ENCODE measurements at places on chromosomes 13 and 19.

DNA sequence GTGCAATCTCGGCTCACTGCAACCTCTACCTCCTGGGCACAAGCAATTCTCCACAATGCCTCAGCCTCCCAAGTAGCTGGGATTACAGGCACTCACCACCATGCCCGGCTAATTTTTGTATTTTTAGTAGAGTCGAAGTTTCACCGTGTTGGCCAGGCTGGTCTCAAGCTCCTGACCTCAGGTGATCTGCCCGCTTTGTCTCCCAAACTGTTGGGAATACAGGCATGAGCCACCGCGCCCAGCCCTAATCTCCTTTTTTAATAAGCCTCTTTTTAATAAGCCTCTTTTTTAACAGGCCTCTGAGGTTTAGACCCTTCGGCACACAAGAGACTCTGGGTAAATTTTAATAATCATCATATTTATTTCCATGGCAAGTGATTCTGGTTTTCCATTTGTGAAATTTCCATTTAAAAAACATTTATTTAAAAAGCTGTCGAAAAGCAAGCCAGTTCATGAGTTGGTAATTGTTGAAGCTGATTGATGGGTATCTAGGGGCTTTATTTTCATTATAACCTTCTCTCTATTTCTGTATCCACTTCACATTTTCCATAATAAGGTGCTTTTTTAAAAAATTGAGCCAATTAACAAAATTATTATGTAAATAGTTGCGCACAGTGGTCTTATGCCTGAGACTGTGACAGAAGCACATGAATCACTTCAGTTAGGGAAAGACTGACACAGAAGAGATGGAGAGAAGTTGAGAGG, 11.8 kb downstream of the POU2F2 start:
- DNase-seq, result no peak

DNA sequence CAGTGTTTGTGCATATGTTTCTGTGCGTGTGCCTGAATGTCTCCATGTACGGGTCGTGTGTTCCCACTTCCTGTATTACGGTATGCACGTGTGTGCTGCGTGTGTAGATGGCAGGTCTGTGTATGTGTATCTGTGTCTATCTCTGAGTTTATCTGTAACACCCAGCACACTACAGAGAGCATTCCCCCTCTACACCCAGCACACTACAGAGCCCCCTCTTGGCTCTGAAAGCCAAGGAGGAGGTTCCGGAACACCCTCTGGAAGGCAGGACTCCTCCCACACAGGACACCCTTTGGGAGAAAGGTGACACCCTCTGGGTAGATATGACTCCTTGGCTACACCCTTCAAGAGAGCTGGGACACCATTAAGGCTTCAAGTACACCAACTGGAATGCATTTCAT, 2.1 kb upstream of the ERFL start:
- no peak for DNase-seq

DNA sequence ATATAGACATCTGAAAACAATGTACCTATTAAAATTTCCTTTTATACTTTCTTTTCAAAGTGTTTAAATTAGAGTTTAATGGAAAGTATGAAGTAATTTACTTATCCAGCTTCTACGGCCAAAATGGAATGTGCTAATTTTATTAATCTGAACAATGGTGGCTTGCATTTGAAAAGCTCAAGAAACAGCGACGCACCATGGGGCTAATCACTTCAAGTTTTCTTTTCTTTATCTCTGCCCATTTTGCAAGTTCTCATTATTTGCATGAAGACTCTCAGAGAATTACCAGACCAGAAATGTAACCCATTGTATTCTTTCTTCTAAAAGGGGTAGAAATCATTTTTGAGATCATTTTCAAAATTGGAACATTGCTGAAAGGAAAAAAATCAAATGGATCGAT, 204.0 kb upstream of the STARD13 start:
- DNase-seq, result no peak

DNA sequence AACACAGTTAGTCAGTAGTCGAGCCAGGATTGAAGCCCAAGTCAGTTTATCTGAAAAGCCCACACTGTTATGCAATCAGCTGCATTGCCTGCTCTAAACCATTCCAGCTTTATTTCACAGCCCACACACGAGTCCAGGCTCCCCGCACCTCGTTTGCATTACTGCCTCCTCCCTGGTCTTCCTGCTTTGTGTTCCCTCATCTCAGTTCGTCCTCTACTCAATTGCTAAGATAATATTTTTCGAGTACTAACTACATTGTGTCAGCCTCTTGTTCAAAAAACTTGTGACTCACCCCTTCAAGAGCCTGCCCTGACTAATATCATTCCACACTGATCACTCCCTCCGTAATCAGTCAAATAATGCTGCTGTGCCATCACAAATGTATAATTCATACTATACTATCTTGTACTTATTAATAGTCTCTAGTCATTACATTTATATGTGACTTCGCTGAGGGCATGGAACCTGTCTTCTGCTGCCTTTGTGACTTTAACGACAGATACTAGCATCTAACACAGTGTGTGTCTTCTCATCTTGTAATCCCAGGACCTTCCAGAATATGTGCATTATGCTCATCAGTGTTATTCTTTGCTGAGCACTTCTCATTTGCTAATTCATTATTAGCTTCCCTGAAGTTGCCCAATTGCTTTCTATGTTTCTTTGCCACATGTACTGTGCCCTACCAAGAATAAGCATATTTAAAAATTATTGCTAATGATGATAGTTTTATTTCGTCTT, 26.2 kb upstream of the WDFY2 start:
- DNase-seq, result no peak

- DNase-seq, result peak; percentile 94
Observed at GRCh38 chr19:4304538-4305256, at the start of gene FSD1. Gene FSD1 (plus strand): TSS chr19:4304598. CDS start chr19:4304747, 149 bp downstream.

DNA sequence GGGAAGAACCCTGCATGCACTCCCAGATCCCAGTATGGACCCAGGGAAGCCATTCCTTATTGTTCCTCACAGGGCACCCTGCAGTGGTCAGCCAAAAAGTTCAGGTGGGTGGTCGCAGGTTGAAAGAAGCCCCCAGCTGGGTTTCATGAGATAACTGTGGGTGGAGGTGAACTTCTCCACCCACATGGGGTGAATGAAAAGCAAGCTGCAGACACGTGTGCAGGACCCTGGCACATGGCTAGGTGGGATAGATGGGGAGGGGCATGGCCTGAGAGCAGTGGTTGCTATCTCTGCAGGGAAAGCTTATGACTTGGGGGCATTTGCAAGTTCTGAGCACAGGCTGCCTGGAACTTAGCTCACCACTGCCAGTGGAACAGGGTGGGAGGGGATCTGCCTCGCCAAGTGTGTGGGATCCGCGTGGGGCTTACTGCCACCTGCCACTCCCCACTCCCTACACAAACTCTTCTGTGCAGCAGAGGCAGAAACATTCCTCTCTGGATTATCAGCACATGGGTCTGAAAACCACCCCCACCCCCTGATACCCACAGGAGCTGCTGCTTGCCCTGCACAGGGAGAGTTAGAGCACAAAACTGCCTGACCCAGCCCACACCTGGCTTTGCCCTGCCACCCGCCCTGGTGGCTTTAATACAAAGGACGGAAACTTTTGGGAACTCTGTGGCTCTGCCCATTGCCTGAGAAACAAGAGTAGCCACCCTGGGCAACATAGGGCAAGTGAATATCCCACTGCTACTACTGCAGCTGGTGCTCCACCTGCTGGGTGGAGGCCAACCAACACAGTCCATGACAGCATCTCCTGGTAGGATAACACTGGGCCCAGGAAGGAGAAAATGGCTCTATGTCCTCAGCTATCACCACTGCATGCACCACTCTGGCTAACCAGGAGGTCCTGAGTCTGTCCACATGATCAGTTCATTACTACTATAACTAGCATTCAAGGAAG, 24.4 kb downstream of the PLA2G4C start:
- DNase-seq, result no peak

GRCh38 chr13:48489666-48490065, 43.2 kb downstream of the RCBTB2 start:
- DNase-seq, result no peak

DNA sequence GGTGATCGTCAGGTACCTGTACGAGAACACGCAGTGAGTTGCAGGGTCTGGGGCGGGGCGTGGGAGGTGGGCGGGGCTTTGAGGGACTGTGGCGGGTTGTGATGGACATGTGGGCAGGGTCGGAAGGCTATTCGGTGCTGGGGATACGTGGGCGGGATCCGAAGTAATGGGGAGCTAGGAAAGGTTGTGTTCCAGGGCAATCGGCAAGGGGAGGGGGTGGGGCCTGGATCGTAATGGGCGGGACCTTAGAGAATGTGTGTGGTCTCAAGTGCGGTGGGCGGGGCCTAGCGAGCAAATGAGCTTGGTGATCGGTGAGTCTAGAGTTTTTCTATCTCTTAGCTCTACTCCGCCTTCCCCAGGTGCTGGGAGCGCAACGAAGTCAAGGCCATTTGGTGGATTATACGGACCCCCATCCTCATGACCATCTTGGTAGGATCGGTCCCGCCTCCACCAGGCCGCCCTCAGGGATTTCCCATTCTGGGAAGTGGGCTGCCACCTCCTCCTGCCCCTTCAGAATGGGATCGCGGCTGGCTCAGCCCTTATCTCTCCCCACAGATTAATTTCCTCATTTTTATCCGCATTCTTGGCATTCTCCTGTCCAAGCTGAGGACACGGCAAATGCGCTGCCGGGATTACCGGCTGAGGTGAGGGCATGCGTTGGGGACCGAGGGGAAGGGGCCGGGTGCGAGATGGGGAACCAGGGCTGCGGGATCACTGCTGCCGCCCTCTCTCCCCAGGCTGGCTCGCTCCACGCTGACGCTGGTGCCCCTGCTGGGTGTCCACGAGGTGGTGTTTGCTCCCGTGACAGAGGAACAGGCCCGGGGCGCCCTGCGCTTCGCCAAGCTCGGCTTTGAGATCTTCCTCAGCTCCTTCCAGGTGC, 9.6 kb downstream of the GIPR start:
- DNase-seq, result peak; percentile 89

DNA sequence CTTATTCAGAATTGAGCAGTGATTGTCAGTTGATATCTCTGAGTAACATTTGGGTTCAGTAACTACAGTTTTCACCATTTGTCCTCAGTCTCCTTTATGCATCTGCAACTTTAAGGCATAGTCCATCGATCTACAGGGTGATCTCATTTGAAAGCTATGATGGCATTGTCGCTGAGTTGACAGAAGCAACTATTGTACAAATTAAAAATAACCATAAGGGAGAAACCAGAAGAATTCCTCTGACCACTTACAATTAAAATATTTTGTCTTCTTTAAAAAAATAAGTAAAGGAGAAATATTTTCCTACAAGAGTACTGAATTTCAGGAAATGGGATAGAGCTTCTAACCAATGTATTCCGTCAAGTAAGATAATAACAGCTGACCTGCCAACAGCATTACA, 30.6 kb downstream of the RAP2A start:
- DNase-seq, result no peak

GRCh38 chr13:41652735-41653361, 195.5 kb downstream of the RGCC start:
- peak; percentile 51 for DNase-seq

GRCh38 chr13:110546926-110547325, 14.6 kb downstream of the RAB20 start:
- no peak for DNase-seq

DNA sequence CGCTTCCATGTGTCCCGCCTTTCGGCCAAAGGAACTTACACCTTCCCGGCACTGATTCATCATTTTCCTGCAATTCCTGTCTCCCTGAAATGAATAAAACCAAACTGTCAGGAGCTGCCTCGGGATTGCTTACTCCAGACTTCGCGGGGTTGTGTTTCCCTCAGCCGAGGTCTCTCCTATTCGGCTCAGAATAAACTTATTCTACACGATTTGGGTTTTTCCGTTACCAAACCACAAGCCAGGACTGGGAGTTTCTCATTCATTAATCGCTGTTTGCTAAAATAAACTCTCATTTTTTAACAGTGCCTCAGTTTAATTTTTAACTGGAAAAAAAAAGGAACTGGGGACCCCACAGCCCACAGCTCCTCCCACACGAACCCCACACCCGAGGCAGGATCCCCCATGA, 667 bp downstream of the ZNF878 start:
- DNase-seq, result no peak
